ENCODE measurements at places on chromosomes 13 and 19.

- peak; percentile 75 for DNase-seq
Observed at GRCh38 chr13:39422845-39423565, 180.0 kb downstream of the LHFPL6 start.

DNA sequence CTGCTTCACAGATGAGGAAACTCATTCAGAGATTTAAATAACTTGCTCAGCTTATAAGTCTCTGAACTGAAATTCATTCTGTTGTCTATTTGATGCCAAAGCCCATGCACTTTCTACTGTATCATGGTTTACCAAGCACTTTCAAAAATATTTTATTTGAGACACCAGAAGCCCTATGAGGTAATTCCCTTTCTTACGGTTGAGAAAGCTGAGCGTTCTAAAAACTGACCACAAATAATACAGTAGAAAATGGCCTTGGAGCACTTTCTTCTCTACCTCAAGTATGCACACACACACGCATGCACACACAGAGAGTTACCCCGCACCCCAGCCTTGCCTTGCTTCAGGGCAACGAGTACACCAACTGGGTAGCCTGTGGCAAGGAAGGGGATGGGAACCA lies 228.5 kb downstream of the RFC3 start:
- no peak for DNase-seq

GRCh38 chr13:55359067-55359466 lies 1781.7 kb upstream of the PRR20A start:
- DNase-seq: no peak

- DNase-seq: no peak
Observed at GRCh38 chr13:77521194-77521593, 14.3 kb upstream of the SCEL start.
